Psoas muscle (tissue), 8 donors: ENCODE measurements at places on chromosomes 1 and 21. TPM values are rescaled to one million over a fixed set of nuclear protein-coding genes. Genes with fewer than 3 reads are reported as not detected.

Gene SPRR3
- polyA plus RNA-seq, result 0.82 TPM

Gene F3
- polyA plus RNA-seq, result 5.6 TPM

Gene TIPRL
- polyA plus RNA-seq, result 32.8 TPM

Gene DDAH1
- polyA plus RNA-seq, result 4.3 TPM

Gene TAS1R1
- polyA plus RNA-seq, result not detected
